Pancreas (tissue), 10 donors: ENCODE measurements at places on chromosomes 16 and 17. TPM values are rescaled to one million over a fixed set of nuclear protein-coding genes. Genes with fewer than 3 reads are reported as not detected.

DNA sequence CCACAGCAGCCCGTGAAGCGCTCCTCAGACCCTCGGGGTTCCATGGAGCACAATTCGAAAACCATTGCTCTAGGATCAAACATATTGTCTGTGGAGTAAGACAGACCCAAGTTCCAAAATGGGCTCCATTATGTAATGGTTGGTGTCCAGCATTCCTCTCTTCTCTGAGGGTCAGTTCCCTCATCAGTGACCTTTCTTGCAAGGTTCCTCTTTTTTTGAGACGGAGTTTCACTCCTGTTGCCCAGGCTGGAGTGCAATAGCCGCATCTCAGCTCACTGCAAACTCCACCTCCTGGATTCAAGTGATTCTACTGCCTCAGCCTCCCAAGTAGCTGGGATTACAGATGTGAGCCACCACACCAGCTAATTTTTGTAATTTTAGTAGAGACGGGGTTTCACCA is 28.4 kb downstream of the PLXDC1 start:
- no peaks in the 10 kb centered on the region for H3K36me3 ChIP-seq
- H3K27me3 ChIP-seq: no peaks in the 10 kb centered on the region
- H3K27ac ChIP-seq: no peak overlapping the region
- H3K4me3 ChIP-seq: no peak overlapping the region

DNA sequence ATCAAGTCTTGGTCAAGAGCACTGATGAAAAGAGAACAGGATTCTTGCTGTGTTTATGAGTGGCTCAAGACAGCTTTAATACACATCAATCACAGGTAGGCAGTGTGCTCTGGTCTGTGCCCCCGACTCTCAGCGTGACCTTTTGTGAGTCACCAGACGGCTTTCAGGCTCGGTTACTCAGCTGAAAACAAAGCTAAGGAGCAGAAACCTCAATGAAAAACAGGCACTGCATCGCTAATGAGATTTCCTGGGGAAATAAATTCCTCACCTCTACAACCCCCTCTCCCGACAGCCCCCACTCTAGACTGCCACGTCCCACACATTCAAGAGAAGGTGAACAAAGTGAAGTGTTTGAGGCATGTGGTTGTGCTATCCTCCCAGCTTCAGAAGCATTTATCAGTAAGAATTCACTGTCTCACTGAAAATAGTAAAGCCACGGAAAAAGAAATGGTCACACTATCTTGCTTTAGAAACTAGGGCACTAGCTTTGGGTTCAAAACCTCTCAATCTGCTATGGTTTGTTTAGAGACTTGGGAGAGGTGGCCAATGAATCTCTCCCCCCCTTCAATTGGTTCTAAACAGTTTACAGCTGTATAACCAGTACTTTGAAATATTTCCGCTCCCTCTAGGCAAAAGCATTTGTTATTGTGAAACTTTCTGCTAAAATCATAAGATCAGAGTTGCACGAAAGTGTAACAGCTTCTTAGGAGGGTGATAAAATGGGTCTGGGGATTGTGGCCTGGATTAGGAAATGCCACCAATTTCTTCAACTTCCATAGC is 199.5 kb upstream of the PMFBP1 start:
- H3K4me3 ChIP-seq: no peak overlapping the region
- no peaks in the 10 kb centered on the region for H3K27me3 ChIP-seq
- DNase-seq: no peak
- no peak overlapping the region for H3K27ac ChIP-seq

DNA sequence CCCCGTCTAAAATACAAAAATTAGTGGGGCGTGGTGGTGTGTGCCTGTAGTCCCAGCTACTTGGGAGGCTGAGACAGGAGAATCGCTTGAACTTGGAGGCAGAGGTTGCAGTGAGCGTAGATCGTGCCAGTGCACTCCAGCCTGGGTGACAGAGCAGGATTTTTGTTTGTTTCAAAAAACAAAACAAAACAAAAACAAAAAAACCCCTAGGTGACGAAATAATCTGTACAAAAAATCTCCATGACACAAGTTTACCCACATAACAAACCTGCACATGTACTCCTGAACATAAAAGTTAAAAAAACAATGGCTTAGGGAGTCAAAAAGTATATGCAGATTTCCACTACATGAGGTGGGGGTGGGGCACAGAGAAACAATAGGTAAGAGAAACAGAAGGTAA is 140.5 kb upstream of the ASIC2 start:
- no peak for DNase-seq
- no peak overlapping the region for H3K27ac ChIP-seq
- no peaks in the 10 kb centered on the region for H3K4me1 ChIP-seq
- no peaks in the 10 kb centered on the region for H3K27me3 ChIP-seq
- no peaks in the 10 kb centered on the region for H3K36me3 ChIP-seq

DNA sequence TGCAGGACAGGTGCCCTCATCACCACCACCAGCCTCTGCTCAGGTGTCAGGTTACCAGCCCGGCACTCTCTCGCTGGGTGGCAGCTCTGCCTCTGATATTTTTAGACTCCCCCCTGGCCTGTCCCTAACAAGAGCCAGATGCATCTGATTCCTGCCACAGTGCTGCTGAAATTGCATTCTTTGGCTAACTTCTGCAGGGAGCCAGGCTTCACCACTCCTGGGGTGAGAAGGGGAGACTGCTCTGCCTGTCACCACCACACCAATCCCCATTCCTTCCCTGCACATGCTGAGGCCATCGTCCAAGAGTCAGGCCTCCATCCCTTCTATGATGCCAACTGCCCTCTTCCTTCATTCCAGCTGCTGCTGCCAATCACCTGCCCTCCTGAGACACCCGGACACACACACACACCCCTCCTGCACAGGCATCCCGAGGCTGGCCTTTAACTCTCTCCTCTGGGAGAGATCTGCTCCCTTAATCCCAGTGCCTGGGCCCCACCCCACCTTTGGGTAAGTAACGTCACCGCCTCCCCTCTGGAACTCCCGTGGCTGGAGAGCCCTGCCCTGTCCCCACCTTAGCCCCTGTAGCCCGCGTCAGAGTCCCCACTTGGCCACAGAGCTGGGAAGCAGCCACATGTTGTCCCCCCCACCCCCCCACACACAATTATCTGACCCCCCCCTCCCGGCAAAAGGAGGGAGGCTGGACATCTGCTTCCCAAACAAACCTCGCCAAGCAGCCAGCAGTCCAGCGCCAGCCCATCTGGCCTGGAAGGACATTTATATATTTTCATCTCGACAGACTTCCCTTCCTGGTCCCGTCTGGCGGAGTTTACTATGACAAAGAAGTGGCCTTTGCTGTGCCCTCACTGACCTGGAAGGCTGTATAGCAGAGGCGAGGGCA is 2.8 kb downstream of the EMP2 start:
- H3K27ac ChIP-seq: no peak overlapping the region
- DNase-seq: no peak
- no peaks in the 10 kb centered on the region for H3K4me1 ChIP-seq
- H3K4me3 ChIP-seq: no peak overlapping the region
- H3K36me3 ChIP-seq: no peaks in the 10 kb centered on the region
- no peaks in the 10 kb centered on the region for H3K27me3 ChIP-seq

DNA sequence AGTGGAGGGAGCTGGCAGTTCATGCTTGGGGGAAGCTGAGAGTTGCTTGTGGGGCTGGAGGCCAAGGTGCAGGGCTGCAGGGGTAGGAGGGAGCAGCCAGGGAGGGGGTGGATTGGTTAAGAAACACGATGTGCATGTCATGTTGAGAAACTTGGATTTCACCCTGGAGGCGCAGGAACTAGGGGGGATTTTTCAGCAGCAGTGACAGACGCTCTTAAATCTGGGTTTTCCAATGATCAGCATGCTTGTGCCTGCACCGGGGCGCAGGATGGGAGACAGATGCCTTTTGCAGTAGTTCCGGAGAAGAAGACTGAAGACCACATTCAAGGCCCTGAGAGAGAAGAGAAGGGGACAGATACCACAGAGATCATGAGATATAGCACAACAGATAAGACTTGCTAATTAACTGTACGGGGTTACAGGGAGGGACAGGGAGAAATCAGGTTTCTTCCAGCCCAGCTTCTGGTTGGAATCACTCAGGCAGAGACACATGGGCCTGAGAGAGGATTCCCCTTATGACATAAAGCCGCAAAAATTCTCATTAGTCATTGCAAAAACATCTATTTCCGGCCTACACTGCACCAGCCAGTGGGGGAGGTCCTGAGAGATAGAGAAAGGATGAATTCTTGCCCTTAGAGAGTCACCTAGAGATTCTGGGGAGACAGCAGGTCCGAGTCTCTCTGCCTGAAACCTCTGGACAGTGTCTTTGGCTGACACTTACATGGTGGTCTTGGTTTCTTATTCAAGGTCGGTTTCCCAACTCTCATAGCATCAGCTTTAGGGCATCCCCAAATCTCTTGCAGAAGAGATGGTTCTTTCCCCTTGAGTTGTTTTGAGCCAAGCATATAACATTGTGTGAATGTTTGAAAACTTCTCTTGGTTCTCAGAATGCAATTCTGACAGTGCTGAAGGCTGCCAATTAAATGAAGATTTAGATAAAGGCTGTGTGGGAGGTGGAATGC is 27.1 kb downstream of the CDH13 start:
- no peaks in the 10 kb centered on the region for H3K36me3 ChIP-seq
- no peak overlapping the region for H3K4me3 ChIP-seq
- no peak overlapping the region for H3K27ac ChIP-seq
- DNase-seq: no peak
- H3K4me1 ChIP-seq: no peaks in the 10 kb centered on the region

The DNAAF8 gene
- 0.38 TPM for total RNA-seq
